ENCODE measurements at places on chromosomes 1 and 21. TPM values are rescaled to one million over a fixed set of nuclear protein-coding genes. Genes with fewer than 3 reads are reported as not detected.

- peak; percentile 58 for DNase-seq
These were observed 147.0 kb downstream of the GABPA start for GRCh38 chr21:25881524-25882376.

SPRR5 gene
- total RNA-seq: not detected

LCA5L gene
- 1.6 TPM for total RNA-seq

GRCh38 chr1:208098773-208099172, 145.4 kb downstream of the PLXNA2 start:
- no peak for DNase-seq

GRCh38 chr1:29243023-29243870, 6.9 kb downstream of the PTPRU start:
- no peak for DNase-seq

DNA sequence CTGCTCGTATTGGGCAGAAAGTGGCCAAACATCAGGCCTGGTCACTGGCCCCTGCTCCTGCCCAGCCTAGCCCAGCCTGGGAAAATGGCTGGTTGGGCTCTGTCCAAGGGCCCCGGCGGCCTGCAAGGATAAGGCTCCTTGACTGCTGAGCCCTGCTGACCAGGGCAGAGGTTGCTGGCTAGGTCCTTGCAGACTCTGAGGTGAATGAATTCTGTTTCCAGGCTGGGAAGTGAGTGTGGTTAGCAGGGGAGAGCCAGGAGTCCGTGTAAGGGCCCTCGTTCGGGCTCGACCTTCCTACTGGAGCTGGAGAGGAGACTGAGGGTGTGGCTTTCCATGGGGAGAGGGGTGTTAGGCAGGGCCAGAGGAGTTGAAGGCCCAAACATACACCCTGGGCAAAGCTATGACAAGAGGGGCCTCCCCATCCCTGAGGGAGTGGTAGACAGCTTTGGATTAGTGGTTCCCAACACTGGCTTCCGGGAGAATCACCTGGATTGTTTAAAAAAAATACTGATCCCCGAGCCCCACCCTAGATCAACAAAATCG, 20.6 kb downstream of the CSF1 start:
- DNase-seq: peak; percentile 71

DNA sequence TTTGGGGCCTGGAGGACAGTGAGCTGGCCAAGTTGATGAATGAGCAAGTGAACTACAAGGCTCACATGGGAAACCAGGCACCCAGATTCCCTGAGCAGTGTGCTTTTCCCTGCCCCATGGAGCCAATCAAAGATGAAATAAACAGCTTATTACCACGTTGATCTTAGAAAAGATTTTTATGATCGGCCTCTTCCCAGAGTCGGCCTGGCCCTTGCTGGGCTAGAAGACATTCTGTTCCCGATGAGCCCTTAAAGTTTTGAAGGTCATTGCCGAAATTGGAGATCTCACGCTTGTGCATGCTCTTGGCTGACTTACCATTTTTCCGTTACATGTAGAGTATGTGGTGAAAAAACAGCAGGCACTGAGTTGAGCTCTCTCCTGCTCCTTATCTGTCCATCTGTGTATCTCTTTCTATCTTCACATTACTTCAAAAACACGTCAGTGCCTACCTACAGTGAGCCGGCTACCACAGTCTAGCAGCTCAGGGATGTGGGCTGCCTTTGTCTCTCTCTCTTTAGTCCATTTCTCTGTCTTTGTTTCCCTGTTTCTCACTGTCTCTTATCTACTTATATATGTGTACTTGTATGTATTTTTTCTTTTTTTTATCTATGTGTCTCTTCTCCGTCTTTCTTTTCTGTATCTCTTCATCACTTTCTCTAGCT, 248.8 kb upstream of the USP24 start:
- no peak for DNase-seq

DNA sequence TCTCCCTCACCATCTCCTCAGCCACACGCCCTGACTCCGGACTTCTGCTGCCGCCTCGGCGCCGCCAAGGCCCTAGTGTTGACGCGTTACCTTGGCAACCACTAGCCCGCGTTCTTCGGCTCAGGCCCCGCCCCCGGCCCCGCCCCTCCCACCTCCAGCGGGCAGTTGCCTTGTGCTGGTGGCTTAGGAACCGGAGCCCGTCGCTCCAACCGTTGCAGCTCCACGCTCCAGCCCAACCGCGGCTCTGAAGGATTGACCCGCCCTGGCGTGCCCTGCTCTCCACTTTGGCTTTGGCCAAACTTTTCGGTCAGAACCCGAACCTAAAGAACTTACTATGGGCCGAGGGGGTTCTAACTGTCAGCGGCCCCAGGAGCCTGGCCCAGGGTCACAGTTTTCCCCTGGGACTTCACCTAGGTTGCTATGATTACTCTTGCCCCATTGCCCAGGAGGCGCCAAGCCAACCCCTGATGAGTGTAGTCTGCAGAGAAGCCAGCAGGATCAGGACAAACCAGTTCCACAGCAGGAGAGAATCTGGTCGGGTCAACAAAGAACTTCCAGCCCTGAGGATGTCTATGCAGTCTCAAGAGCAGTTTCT, at the start of gene CFAP45:
TSS of gene CFAP45 (minus strand) at position 80 of the 595 bp plus-strand sequence. CDS start at position 13, 67 bp downstream.
- DNase-seq: peak; percentile 91

GRCh38 chr1:198935306-198935921, 296.6 kb downstream of the PTPRC start:
- peak; percentile 48 for DNase-seq

DNA sequence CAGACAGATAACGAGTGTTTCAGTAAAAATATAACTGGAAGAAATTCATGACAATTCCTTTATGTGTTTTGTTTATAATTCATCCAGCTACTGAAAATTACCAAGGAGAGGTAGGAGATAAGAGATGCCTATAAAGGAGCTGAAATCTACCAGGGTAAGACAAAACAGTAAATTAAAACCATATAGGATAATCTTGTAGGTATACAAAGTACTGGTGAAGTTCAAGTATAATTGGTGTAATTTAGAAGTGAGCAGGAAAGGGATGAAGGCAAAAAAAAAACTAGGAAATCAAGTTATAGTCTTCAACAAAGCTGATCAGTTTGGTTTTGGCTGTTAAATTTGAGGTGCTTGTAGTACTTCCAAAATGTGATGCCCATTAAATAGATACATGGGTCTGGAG, 1.2 kb upstream of the WARS2 start:
- no peak for DNase-seq

DNA sequence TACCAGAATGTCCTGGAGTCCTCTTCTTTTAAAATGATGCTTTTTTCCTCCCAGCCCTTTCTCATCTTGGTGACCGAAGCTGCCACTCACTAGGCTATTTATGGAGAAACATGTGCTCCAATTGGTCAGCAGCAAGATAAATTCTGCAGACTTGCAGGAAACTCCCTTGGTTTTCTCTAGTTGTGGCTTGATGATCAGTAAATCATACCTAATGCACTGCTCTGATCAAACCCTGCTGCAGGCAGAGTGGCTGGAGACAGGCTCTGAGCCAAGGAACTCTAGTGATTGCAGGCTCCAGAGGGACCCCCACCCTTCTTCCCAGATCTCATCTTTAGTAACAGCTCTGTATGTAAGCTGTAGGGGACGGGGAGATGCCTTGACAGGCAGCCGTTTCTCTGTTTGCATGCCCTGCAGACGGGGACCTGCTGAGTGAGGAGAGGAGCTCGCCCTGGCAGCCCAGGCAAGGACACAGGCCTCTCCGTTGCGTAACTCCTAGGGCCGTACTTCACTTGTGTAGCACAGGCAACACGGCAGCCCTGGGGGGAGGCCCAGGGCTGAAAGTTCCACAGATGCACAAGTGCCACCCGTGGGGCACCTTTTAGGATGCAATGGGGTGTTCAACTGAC, 14.5 kb downstream of the SLC6A17 start:
- DNase-seq: no peak

GRCh38 chr1:85934516-85934915, 222.1 kb downstream of the COL24A1 start:
- DNase-seq: no peak

ARTN gene
- total RNA-seq: 14.2 TPM

SLAMF9 gene
- total RNA-seq: not detected

AMY2B gene
- total RNA-seq: 11.6 TPM

DNA sequence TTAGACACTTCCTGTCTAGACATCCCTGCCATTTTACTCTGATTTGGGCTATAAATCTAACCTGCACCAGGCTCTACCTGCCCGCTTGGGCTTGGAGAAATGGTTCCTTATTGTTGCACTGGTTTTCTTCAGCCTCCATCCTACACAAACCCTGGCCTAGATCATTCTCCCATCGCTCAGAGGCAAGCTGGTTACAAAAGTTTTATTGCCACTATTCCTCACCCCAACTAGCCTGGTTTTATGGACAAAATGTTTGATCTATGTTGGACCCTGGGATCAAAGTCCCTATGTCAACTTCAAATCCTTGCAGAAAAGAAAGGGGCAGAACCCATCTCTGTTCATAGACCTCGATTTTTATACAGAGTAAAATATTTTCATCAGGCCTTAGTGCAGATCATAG, 31.5 kb upstream of the MTF2 start:
- DNase-seq: no peak

DNA sequence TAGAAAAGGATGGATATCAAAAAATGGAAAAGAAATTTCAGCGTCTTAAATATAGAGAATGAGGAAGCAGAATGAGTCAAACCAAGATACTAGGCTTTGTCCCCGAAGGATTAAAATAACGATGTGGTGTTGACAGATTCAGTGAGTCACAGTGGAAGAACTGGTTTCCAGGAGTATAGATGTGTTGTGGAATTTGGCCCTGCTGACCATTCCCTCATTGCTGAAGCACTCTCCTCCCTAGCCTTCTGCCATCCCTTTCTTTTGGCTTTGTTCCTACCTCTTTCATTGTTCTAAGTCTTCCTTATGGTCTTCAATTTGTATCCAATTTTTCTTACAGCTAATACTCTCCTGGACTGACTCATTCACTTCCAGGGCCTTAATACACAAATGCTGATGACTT, 23.1 kb upstream of the USP25 start:
- no peak for DNase-seq

DNA sequence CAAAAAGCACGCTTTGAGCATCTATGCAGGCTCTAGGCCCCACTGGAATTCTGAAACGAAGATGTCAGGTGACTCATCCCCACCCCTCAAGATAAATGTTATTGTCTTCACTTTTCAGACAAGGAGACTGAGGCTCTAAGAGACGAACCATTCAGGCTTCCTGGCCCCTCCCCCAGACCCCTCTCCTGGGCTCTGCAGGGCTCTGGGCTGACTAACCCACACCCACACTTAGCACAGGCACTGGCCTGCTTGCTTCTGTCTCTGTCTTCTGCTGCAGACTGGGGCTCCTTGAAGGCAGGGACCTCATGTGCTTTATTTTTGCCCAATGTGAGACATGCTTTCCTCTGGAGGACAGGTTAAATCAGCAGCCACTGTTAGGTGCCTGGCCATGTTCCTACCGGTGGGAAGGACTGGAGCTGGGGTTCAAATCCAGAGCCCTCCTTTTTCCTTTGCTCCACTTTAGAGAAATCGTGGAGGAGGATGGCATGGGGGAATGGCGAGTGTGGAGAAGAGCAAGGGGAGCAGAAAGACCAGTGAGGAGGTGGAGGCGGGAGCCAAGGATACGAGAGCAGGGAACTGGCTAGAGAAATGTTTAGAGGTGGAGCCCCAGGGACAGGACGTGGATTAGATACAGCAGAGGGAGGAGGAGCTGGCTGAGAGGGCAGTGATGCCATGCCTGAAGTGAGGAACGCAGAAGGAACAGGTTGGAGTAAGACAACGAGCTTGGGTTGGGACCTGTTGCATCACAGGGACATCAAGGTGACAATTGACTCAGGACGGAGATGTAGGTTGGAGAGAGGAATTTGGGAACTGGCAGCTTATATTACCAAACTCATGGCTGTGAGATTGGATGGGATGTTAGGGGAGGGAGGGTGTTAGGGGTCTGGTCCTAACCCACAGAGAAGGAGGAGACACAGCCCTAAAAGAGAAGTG, 1.7 kb downstream of the TMEM125 start:
- no peak for DNase-seq

GRCh38 chr1:154819628-154820590, 50.2 kb downstream of the KCNN3 start:
- DNase-seq: no peak

- DNase-seq: no peak
These were observed 167.9 kb downstream of the TNFSF18 start for GRCh38 chr1:172882791-172883386.

LCE2C gene
- total RNA-seq: not detected

- DNase-seq: no peak
These were observed 133.6 kb upstream of the RAB4A start for GRCh38 chr1:229137271-229137670.

DNA sequence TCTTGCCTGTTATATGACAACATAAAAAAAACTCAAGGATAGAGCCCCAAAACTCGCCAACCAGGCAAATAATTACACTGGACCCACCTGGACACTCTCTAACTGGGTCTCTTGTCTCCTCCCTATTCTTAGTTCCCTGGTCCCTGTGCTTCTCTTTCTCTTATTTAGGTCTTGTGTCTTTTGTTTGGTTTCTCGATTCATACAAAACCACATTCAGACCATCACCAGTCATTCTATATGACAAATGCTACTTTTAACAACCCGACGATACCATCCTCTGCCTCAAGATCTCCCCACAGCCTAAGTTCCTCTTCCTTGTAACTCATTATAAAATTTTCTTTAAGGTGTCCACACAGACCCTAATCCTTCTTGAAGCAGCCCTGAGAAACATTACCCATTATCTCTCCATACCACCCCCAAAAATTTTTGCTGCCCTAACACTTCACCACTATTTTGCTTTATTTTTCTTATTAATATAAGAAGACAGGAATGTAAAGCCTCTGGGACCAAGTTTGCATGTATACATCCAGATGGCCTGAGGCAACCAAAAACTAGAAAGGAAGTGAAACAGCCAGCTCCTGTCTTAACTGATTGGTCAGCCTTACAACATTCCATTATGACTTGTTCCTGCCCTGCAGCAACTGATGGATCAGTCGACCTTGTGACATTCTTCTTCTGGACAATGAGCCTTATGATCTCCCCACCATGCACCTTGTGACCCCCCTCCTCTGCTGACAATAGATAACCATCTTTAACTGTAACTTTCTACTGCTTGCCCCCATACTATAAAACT, 638.2 kb downstream of the AMY1C start:
- no peak for DNase-seq

NHLH2 gene
- not detected for total RNA-seq

- no peak for DNase-seq
These were observed 170.7 kb upstream of the GALNT2 start for GRCh38 chr1:229896306-229896705.

GRCh38 chr1:170668209-170669106, 4.5 kb downstream of the PRRX1 start:
- no peak for DNase-seq

DNA sequence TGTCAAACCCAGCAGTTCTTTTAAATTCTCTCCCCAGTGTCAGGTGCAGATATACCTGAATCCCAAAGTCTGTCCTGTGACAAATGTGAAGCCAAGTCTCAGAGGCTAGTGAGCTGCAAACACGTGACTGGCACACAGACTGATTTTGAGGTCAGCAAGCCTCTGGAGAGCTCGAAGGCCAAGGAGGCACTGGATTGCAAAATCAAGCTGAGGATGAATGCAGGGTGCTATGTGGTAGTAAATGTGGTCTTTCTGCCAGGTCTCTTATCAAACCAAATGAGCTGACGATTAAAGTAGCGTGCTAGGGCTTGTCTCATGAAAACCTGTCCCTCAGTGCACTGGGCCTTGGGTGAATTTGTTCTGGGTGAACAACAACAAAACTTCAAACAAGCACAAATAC, 20.6 kb downstream of the GPR3 start:
- no peak for DNase-seq

LAX1 gene
- 1.1 TPM for total RNA-seq

OPRD1 gene
- total RNA-seq: 0.48 TPM

HLCS gene
- total RNA-seq: 16.7 TPM
